Aortic smooth muscle cell (primary cell): ENCODE measurements at places on chromosomes 7 and 10. TPM values are rescaled to one million over a fixed set of nuclear protein-coding genes. Genes with fewer than 3 reads are reported as not detected.

PLA2G12B gene
- total RNA-seq, result not detected in 2 replicates

NUTM2E gene
- total RNA-seq, result under 0.01 and 0.19 TPM in 2 replicates

ABLIM1 gene
- total RNA-seq, result 5.2 and 5.8 TPM in 2 replicates

ASZ1 gene
- total RNA-seq, result not detected in 2 replicates

CFAP58 gene
- total RNA-seq, result 0.99 and 1.2 TPM in 2 replicates
